ENCODE measurements at places on chromosomes 7 and 10.

GRCh38 chr10:124320778-124321432 is 97.8 kb downstream of the OAT start:
- no peak for DNase-seq

DNA sequence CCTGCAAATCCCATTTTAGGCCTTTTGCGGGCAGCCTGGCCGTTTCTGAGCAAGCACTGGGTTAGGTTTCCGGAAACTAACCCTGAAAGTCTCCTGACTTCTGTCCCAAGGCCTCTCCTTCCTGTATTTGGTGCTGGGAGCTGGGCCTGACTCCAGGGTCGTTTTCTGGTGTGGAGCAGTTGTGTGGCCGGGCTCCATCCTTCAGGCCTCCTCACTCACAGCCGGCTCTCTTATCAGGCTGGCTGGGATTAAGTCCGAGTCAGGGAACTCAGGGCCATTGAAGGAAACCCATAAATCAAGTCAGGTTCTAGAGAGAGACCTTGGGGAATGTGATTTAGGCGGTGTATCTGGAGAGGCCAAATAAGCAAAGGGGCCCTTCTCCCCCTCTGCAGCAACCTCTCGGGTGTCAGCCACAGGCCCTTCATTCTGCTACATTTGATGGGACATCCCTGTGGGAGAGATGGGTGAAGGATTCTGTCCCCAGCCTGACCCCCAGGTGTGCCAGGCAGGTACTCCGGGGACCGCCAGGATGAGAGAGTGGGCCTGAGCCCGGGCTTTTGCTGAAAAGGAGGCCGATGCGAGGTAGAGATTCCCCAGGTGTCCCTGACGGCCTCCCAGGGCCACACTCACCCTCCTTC is 3.3 kb downstream of the GATA3 start:
- no peak for DNase-seq

DNA sequence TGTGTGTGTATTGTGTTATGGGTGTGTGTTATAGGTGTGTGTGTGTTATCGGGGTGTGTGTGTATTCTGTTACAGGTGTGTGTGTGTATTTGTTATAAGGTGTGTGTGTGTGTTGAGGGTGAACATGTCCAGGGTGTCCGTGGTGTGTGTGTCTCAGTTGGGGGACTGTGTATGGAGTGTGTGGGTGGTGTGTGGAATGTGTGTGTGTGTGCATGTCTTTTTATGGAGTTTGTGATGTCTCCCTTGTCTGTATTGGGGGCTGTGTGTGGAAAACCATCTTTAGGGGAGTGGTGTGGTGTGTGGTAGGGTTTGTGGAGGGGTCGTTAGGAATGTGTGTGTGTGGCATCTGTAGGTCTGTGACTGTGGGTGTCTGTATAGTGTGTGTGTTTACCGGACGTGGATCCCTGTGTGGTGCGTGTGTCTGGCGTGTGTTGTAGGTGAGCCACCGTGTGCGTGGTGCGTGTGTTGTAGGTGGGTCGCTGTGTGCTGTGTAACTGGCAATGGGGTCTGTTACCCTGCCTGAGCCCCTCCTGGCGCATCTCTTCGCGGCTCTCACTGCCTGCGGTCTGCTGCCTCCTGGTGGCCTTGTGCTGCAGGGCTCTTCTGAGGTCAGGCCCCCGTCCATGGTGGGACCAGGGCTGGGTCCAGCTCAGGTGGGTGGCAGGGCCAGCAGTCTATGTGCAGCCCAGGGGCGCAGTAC is 61.7 kb downstream of the PALD1 start:
- DNase-seq, result no peak

- DNase-seq, result no peak
Observed at GRCh38 chr10:107477266-107477665, 312.8 kb upstream of the SORCS1 start.

GRCh38 chr10:96358851-96359540 is at the start of gene OPALIN:
Gene OPALIN (minus strand): TSS chr10:96359002. CDS start chr10:96358896, 106 bp downstream.
- DNase-seq, result no peak

DNA sequence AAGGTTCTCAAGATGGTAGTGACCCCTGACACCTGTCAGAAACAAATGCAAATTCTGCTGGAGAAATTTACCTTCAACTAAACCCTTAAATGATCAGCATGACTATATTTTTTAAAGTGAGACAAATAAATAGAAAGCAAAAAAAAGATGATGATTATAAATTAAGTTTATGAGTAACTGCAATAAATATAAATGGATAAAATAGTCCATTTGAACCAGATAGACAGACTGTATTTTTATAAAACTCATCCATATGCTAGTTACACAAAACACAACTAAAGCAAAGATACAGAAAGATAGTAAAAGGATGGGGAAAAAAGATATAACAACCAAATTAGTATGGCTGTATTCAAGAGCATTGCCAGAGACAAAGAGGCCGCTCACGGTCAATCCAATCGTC is 5.9 kb downstream of the TMEM176A start:
- DNase-seq, result no peak

GRCh38 chr10:114515298-114515914 is 111.1 kb upstream of the AFAP1L2 start:
- DNase-seq, result no peak

GRCh38 chr7:55545496-55545895 is 26.8 kb downstream of the VOPP1 start:
- DNase-seq, result no peak

All from CD4-positive, alpha-beta T cell treated with Interleukin-15 for 1 hour (primary cell).